ENCODE measurements at places on chromosomes 6 and 20. TPM values are rescaled to one million over a fixed set of nuclear protein-coding genes. Genes with fewer than 3 reads are reported as not detected.

GRCh38 chr6:116263353-116263752, 9.5 kb upstream of the TSPYL4 start:
- no peak for DNase-seq

DNA sequence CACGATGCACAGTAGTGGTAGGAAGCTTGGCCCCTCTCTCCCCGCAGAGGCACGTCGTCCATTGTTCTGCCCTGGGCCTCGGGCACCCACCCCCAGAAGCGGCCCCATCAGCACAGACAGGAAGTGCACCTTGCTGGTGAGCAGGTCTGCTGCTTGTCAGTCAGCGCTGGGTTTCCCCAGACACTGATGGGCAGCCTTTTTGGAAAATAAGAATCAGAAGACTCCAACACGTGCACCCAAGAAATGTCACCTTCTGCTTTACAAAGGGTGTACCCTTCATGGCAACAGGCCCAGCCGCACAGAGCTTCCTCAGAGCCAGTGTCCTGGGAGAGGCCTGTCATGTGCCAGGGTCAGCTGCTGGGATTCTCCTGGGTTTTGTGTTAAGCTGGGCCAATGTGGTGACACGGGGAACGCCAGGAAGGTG, 34.7 kb upstream of the IRF4 start:
- no peak for DNase-seq

GRCh38 chr20:34023937-34024722, 30.4 kb downstream of the RALY start:
- DNase-seq = no peak

GRCh38 chr6:138959521-138959920, 28.5 kb downstream of the REPS1 start:
- no peak for DNase-seq

DNA sequence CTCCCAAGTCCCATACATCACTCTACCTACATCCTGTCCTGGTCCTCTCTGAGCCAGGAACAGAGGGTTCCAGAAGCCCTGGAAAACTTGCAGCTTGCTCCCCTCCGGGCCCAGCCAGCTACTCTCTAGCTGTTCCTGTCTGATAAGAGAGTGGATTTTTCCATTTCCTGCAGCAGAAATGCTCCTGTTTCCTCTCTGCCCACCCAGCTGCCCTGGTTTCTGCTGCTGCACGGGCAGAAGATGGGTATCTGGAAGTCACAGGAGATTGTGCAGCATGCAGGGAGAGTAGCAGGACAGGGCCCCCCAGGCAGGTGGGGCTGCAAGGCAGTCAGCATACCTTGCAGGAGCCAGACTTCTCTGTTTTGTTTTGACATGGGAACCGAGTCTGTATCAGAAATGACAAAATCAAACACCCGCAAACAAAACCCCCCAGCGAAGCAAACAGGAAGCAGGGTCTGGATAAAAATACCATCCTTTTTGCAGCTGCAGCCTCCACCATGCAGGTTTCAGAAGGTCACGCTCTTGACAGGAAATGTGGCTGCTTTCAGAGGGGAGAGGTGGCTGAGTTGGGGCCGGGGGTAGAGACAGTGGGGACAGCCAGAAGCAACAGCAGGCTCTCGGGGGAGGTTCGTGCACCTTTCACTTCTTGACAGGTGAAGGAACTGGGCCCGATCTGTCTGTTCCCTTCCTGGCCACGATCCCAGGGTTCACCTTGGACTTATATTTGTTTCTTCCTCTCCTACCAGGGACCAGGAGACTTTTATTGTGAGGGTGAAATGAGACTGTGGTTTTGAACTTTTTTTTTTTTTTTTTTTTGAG, 50.8 kb upstream of the FAM83D start:
- DNase-seq = peak; percentile 60

DNA sequence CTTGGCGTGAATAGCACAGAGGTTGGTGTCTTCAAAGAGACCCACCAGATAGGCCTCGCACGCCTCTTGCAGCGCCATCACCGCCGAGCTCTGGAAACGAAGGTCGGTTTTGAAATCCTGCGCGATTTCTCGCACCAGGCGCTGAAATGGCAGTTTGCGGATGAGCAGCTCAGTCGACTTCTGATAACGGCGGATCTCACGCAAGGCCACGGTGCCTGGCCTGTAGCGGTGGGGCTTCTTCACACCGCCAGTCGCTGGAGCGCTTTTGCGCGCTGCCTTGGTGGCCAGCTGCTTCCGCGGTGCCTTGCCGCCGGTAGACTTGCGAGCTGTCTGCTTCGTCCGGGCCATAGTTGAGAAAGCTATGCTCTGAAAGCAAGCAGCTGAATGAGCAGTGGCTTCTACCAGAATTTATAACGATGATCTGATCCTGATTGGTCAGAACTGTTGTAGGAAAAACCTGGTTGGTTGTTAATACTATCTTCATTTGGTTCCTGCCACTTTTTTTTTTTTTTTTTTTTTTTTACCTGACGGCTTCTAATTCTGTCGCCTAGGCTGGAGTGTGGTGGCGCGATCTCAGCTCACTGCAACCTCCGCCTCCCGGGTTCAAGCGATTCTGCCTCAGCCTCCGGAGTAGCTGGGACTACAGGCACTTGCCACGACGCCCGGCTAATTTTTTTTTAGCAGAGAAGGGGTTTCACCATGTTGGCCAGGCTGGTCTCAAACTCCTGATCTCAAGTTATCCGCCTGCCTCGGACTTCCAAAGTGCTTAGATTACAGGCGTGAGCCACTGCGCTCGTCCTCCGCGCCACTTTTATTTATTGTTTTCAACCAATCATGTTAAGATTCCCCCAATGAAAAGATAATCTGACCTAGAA, 21.5 kb downstream of the OR2B2 start:
- DNase-seq = peak; percentile 61

DNA sequence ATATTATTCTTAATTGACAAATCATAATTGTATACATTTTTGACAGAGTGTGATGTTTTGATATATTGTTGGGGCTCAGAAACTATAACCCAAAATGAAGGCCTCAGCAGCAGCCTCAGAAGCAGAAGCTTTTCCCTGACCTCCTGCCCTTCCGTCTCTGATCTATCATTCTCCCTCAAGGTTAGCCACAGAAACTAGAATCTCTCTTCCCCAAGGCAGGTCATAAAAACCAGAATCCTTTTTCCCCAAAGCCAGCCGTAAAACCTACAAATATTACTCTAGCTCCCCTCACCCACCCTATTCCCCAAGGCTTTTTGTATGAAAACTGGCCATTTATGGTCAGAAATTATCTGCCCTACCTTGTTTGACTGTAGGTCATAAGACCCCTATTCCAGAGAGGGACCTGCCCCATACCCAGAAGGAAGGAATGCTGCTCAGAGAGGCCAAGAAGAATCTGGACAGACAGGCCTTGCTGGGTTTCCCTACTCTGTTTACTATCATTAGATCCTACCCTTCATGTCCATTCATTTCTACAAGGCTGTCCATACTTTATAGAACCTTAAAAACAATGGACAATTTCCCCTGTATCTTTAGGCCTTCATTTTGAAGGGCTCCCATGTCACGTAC, 14.5 kb downstream of the OR2B2 start:
- no peak for DNase-seq

GRCh38 chr6:6006006-6006427, 708 bp downstream of the NRN1 start:
- DNase-seq = no peak

DNA sequence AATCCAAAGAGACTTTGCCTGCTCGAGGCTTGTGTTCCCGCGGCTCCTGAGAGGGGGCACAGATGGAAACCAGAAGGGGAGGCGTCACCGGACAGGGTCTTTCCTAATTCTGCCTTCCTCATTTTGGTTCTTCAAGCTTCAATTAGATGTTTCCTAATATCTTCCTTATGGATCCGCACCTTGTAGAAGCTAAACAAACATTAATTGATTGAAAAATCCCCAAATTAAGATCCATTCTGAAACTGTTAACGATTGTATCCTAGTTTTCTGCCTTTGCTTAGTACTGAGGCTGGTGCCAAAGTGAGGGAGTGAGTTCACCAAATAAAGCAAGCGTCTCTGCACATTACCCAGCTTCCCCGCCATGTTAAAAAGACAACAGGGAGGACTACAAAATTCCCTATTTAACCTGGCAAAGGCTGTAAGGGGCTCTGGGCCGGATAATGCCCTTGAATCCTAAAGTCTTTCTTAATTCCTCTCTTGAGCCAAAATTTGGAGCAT, 123.2 kb downstream of the GPX5 start:
- DNase-seq = no peak

DNA sequence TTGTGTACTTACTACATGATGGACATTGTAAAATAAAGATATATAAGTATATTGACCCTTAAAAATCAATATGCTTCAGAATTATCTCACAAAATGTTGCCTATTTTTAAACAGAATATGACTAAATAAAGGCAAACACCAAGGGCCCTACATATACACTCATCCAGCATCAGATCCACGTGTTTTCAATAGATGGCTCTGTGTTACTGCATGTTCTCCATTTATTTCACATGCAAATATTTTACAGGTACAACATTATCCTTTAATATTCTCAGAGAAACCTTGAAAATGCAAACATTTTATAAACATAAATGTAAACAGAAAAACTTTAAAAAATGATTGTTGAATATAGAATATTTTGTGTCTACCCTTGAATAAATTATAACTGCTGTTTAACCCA, 2.9 kb upstream of the KHDRBS2 start:
- no peak for DNase-seq

- no peak for DNase-seq
Measured at GRCh38 chr6:83057705-83058321, 7.8 kb downstream of the UBE3D start.

GRCh38 chr6:35569011-35569461, 56.3 kb upstream of the TULP1 start:
- no peak for DNase-seq

DNA sequence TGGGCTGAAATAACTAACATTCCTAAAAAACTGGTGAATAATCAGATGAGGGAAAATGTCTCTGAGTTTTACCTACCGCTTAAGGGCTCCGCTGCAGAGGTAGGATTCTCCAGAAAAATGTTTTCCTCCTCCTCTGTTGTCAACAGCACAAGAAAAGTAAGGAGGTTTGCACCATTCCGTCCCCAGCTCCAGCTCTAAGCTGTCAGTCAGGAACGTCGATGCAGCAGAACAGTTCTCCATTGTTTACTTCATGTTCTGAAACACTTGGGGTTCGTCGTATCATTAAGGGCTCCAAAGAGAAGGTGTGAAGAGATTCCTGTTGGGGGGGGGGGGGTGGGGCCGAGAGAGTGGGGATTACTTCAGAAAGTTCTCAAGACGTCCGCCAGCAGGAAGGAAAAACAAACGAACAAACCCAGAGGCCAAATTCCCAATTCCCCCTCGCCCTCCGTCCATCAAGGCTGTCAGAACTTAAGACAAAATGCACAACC, 734 bp downstream of the MMS22L start:
- DNase-seq = no peak

- no peak for DNase-seq
Measured at GRCh38 chr6:8017276-8017701, 46.9 kb downstream of the BLOC1S5 start.

GRCh38 chr6:121223930-121224329, 110.3 kb downstream of the TBC1D32 start:
- no peak for DNase-seq

DNA sequence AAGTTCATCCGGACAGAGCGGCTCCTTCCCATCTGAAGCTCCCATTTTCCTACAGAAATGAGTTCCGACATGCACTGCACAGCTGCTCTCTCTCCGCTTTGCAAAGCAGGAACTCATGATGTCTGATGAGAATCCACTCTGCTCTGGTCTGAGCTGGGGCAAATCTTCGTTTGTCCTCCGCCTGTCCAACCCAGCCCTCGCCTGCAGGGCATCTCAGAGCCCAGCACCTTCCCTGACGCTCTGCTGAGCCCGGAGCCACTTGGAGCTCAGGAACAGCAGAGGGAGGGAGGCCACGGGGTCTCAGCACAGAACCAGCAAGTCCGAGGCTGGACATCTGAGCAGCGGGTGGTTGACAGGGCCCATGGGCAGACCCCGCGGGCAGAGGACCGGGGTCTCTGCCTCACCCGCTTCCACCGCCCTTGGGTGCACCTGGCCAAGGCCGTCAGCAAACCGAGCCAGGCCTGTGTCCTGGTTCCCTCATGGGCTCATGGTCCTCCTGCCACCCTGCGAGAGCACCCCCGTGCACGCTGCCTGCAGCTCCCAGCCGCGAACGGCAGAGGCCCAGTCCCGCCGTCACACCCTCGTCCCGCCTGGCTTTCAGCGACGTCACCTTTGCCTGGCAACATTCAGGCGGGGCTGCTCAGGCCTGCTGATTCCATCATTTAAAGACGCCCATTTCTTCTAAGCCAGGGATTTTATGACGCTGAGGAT, 78.5 kb upstream of the BHLHE23 start:
- DNase-seq = no peak

CASS4 gene
- 0.51 TPM for total RNA-seq

FBXO5 gene
- total RNA-seq = 11.9 TPM

TBPL1 gene
- total RNA-seq = 33.0 TPM

HCK gene
- total RNA-seq = 183 TPM

PLG gene
- total RNA-seq = 0.31 TPM

MOG gene
- not detected for total RNA-seq
